ENCODE measurements at places on chromosomes 12 and 14. TPM values are rescaled to one million over a fixed set of nuclear protein-coding genes. Genes with fewer than 3 reads are reported as not detected.

Gene PLBD1
- not detected for total RNA-seq

Gene ACYP1
- total RNA-seq: 7.9 TPM

Gene VRTN
- not detected for total RNA-seq

Gene ZDHHC22
- not detected for total RNA-seq

- H3K27me3 ChIP-seq: peaks cover 7% of the 10 kb centered on the region
- no peaks in the 10 kb centered on the region for H3K36me3 ChIP-seq
- DNase-seq: no peak
- peaks cover 20% of the 10 kb centered on the region for H3K4me1 ChIP-seq
Measured at GRCh38 chr12:24898606-24899005, 50.3 kb downstream of the BCAT1 start.

DNA sequence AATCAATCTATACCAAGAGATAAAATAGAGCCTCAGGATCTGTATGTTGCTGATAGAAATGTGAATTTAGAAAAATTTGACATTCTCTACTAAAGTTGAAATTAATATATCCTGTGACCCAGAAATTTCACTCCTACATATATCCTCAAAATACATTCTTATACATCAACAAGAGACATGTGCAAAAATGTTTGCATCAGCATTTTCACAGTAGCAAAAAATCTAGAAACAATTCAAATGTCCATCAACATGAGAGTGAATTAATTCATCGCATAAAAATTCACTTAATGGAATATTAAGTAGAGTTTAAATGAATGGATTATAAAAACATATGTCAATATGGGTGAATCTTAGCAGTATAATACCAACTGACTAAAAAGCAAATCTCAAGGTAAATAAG, 80.8 kb downstream of the GPR65 start:
- no peak for DNase-seq
- H3K27ac ChIP-seq: no peak overlapping the region
- no peaks in the 10 kb centered on the region for H3K36me3 ChIP-seq
